Stimulated activated CD8-positive, alpha-beta memory T cell treated with anti-CD3 and anti-CD28 coated beads, Interleukin-4, amount 100 ng/mL, for 1 hour (primary cell): ENCODE measurements at places on chromosomes 12 and 14.

- DNase-seq, result no peak
Measured at GRCh38 chr12:2647186-2647585, 147.6 kb upstream of the FKBP4 start.

DNA sequence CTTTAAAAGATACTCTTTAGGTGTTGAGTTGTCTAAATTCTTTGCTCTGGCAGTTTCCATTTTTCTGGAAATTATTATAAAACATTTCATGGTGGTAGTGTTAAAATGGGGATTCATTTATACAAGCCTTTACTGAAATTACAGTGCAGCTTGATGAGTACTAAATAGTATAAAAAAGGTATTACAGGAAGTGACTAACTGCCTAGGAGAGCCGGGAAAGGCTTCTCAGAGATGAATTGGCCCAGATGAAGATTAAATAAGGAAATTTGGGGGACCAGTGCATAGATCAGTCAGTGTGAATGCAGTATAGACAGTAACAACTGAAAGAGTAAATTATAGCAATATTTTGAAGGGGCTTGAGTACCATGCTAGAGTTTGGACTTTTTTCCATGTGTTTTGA is 7.5 kb downstream of the PSMA6 start:
- DNase-seq, result no peak

GRCh38 chr12:71732357-71732712 is 22.3 kb upstream of the RAB21 start:
- no peak for DNase-seq

- no peak for DNase-seq
Measured at GRCh38 chr14:75126121-75126544, 715 bp downstream of the NEK9 start.

DNA sequence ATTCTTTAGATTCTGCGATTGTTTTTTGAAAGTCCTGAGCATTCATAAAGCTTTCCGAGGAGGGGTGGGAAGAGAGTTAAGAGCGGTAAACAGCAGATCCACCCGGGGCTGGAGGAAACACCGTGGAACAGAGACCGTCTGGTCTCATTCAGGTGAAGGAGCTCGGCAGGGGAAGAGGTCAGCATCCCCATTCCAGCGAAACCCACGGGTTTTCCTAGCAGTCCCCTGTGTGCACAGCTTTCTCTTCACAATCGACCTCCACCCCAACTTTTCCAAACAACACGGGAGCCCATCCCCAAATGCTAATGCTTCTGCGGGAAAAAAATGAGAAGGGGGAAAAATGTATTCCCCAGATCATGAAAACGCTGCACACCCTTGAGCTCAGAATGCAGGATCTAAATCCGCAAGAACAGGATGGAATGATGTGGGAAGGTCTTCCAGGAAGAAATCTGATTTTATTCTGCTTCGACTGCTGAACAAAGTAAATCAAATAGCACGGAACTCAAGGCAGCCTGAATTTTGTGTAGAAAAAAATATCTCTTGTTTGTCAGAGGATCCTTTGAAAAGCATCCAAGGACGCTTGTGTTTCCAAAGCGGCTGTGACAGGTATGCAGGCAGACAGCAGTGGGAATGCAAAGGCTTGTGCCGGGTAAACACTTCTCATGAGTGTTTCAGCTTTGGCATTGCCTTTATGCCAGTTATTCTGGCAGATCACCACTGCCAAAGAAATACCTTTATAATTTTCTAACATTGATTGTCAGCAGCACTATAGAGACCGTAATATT is 128.8 kb downstream of the NDUFA12 start:
- DNase-seq, result no peak

DNA sequence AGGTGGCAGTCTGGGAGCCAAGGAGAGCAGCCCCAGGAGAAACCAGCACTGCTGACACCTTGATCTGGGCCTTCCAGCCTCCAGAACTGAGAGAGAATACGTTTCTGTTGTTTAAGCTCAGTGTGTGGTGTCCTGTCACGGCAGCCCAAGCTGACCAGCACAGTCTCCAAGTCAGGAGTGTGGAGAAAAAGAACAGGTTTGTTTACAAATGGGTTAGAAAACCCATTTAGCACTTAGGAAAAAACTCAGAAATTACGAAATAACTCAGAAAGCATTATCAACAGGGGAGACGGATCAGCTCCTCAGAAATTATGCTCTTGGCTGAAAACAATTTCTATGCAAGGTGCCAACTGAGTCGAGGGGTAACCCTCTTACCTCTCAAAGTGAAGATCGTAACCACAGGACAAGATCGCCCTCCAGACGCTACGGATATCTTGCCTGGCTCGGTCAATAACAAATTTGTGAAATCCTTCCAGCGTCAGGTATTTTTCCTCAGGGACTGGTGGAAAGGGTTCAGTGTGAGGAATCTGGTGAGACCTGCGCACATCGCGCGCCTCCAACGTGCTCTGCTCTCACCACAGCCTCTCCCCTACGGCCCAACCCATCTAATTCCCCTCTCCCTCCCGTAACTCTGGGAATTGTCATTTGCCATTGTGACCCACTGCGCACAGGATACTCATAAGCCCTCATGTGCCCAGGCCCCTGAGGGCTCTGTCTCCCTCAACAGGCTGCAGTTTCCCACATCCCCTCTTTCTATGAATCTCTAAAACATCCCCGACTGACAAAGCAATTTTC is 50.2 kb downstream of the TRAFD1 start:
- no peak for DNase-seq

- no peak for DNase-seq
Measured at GRCh38 chr14:99633918-99634317, 11.0 kb upstream of the HHIPL1 start.

DNA sequence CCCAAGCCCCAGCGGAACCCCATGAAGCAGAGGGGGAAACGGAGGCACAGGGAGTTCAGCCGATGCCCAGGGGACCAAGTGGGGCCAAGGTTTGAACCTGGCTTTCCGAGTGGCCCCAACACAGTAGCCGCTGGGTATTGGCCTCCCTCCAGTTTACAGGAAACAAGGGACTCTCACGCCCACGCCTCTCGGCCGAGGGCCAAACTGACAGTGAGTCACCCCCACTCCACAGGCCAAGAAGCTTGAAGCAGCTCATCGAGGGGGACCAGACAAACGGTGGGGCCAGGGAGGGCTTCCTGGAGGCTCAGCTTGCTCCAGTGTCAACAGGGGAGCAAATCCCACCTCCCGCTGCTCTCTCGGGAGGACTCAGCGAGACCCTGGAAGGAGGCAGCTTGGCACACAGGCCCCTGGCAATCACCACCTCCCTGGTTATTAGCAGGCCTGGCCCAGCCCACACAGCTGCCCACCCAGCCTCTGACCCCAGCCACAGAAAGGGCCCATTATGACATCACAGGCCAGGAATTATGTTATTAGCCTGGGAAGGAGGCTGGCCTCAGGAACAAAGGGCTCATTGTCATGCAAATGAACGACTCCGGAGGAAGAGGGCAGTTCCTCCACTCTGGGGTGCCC is 54.6 kb downstream of the NCOR2 start:
- DNase-seq, result no peak

DNA sequence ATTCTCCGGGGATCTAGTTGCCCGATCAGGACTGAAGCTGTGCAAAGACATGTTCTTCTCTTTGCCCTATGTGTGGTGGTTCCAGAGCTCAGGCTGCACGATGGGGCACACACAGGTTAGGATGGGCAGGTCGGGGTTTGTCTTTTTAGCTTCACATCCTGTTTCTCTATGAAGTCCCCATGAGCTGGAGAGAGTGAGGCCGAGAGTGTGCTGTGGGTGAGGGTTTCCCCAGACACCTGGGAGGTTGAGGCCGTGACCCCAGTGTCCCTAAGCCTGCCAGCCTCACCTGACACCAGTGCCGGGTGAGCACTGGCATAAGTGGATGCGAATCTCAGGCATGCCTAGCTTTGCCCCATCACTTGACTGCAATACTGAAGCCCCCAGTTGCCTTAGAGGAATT is 32.9 kb upstream of the IGF1 start:
- no peak for DNase-seq

DNA sequence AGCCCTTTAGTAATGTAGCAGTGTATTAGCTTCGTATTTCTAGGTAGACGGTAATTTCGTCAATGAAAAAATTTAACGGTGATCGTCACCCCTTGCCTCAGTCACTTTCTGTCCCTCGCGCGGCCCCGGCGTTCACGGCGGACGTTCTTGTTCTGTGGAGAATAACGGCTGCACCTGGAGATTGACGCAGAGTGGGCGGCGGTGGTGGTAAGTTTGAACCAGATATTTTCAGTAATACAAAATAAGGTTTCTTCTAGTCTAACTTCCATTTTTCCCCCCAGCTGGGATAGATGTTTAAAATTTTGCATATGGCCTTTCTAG is 341 bp downstream of the ZNF10 start:
- DNase-seq, result no peak

GRCh38 chr12:131710464-131711457 is at the start of gene SFSWAP:
SFSWAP (plus strand) TSS chr12:131711090; CDS start chr12:131711230, 140 bp downstream.
- peak; percentile 55 for DNase-seq

DNA sequence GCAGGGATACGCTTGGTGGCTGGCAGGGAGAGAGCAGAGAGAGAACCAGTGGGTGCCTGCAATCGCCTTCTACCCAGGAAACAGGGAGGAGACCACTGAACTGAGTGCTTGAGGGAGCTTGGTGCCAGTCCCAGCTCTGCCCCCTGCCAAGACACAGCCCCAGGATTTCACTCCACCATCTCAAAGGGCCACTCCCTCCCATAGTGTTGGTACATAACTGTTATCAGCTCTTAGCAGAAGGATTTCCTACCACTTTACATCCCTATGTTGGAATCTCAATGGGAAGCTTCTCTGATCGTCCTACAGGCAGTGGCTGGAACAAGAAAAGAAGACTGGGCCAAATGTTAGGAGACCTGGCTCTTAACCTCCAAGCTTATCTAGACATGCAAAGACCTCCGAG is 157.4 kb upstream of the FOXN3 start:
- DNase-seq, result no peak

- no peak for DNase-seq
Measured at GRCh38 chr12:14289601-14290000, 75.9 kb upstream of the ATF7IP start.

GRCh38 chr14:77607741-77608302 is 8.6 kb downstream of the SPTLC2 start:
- no peak for DNase-seq

GRCh38 chr12:112446008-112446725 is 27.4 kb downstream of the PTPN11 start:
- DNase-seq, result no peak

- no peak for DNase-seq
Measured at GRCh38 chr14:36085861-36086260, 90.7 kb downstream of the PTCSC3 start.

- no peak for DNase-seq
Measured at GRCh38 chr14:49424436-49425331, 161.5 kb downstream of the RPS29 start.
